Stomach (tissue), 19 donors: ENCODE measurements at places on chromosomes 4 and X. TPM values are rescaled to one million over a fixed set of nuclear protein-coding genes. Genes with fewer than 3 reads are reported as not detected.

- H3K27ac ChIP-seq, result no peak overlapping the region
- H3K4me3 ChIP-seq, result peak overlapping the region; percentile 62
- no peak for DNase-seq
- no peaks in the 10 kb centered on the region for H3K36me3 ChIP-seq
- H3K27me3 ChIP-seq, result peaks cover 14% of the 10 kb centered on the region
Observed at GRCh38 chr4:104490096-104490769, 4.5 kb downstream of the CXXC4 start.

- no peaks in the 10 kb centered on the region for H3K4me1 ChIP-seq
- H3K27me3 ChIP-seq, result no peaks in the 10 kb centered on the region
- DNase-seq, result no peak
- H3K36me3 ChIP-seq, result no peaks in the 10 kb centered on the region
Observed at GRCh38 chrX:578531-578930, 52.1 kb upstream of the SHOX start.

RAB9A gene
- total RNA-seq, result 2.6 TPM

DNA sequence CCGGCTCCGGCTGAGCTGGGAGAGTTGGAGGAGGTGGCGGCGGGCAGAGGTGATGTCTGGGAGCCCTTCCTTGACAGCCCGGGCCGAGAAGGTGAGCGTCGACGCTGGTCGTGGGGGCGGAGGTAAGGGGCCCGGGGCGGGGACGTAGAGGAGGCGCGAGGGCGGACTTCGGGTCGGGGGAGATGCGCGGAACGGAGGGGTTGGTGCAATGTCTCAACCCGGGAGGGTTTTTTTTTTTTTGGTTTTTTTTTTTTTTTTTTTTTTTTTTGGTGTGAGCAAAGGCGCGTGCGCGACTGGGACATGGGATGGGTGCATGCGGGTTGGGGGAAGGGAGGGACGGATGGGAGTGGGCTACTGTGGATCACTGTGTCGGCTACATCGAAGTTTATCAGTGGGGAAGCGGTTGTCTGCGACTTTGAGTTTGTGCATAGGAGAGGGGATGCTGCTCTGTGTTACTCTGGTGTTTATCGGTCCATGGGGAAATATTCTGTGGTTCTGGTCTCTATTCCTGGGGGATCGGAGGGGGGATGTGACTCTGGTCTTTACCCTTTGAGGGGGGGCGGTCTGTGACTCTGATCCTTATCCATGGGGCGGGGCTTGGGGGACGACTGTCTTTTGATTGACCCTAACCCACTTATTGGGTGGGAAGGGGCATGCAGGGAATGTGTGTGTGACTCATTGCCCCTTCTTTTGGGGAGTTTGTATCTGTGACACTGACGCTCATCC, 537 bp downstream of the RBM10 start:
- H3K4me3 ChIP-seq, result peak overlapping the region; percentile 73
- peaks cover 4% of the 10 kb centered on the region for H3K27me3 ChIP-seq

DNA sequence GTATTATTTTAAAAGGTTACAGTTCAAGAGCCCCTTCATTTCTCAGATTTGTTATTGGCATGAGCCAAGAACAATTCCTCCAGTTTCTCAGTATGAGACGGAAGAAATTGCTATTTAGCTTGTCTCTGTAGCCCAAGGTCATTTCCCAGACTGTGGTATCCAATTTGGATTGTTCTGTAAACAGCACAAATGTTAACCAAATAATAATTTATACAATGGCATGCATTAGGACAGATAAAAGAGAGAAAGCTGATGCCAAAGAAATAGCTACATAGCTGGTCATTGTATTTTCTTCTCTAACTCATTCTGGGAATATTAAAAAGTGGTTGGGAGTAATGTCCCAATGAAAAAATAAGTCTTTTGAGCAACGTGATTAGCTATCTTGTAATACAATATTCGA, 134.6 kb upstream of the NPY2R start:
- H3K27ac ChIP-seq, result no peak overlapping the region
- DNase-seq, result no peak
- no peaks in the 10 kb centered on the region for H3K36me3 ChIP-seq
- H3K4me1 ChIP-seq, result no peaks in the 10 kb centered on the region
- H3K27me3 ChIP-seq, result no peaks in the 10 kb centered on the region

DNA sequence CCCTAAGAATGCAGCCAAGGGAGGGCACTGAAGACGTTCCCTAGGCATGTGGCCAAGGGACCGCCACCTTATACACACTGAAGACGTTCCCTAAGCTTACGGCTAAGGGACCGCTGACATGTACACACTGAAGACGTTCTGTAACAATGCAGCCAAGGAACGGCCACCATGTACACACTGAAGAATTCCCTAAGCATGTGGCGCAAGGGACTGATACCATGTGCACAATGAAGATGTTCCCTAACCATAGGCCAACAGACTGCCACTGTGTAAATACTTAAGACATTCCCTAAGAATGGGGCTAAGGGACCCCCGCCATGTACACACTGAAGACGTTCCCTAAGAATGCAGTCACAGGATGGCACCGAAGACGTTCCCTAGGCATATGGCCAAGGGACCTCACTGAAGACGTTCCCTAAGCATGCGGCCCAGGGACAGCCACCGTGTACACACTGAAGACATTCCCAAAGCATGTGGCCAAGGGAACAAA, 36.1 kb downstream of the DHRSX start:
- H3K4me3 ChIP-seq, result no peak overlapping the region
- H3K36me3 ChIP-seq, result no peaks in the 10 kb centered on the region
- H3K27me3 ChIP-seq, result no peaks in the 10 kb centered on the region
- peaks cover 13% of the 10 kb centered on the region for H3K4me1 ChIP-seq

RHOXF2 gene
- total RNA-seq, result not detected

- DNase-seq, result no peak
- H3K27ac ChIP-seq, result no peak overlapping the region
- H3K27me3 ChIP-seq, result no peaks in the 10 kb centered on the region
- H3K4me3 ChIP-seq, result no peak overlapping the region
- no peaks in the 10 kb centered on the region for H3K36me3 ChIP-seq
- no peaks in the 10 kb centered on the region for H3K4me1 ChIP-seq
Observed at GRCh38 chr4:113677325-113677724, 84.2 kb downstream of the CAMK2D start.

- H3K27me3 ChIP-seq, result no peaks in the 10 kb centered on the region
- DNase-seq, result peak; percentile 66
- H3K27ac ChIP-seq, result peak overlapping the region; percentile 20
- H3K4me3 ChIP-seq, result no peak overlapping the region
- no peaks in the 10 kb centered on the region for H3K4me1 ChIP-seq
Observed at GRCh38 chr4:139528377-139529005, 27.5 kb downstream of the SETD7 start.

TMPRSS11D gene
- not detected for total RNA-seq

DNA sequence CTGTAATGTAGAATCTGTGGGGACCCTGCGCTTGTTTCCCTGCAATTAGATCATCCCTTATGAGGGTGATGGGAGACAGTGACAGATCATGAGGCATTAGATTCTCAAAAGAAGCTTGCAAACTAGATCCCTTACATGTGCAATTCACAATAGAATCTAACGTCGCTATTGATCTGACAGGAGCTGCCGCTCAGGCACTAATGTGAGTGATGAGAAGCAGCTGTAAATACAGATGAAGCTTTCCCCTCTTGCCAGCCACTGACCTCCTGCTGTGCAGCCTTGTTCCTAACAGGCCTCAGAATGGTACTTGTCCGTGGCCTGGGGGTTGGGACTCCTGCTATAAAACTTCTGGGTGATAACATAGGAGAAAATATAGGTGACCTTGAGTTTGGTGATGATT, 1076.8 kb downstream of the PDHA2 start:
- H3K27me3 ChIP-seq, result no peaks in the 10 kb centered on the region
- no peak overlapping the region for H3K27ac ChIP-seq
- H3K36me3 ChIP-seq, result no peaks in the 10 kb centered on the region
- H3K4me1 ChIP-seq, result no peaks in the 10 kb centered on the region
- DNase-seq, result no peak

PRRG3 gene
- 0.14 TPM for total RNA-seq

DNA sequence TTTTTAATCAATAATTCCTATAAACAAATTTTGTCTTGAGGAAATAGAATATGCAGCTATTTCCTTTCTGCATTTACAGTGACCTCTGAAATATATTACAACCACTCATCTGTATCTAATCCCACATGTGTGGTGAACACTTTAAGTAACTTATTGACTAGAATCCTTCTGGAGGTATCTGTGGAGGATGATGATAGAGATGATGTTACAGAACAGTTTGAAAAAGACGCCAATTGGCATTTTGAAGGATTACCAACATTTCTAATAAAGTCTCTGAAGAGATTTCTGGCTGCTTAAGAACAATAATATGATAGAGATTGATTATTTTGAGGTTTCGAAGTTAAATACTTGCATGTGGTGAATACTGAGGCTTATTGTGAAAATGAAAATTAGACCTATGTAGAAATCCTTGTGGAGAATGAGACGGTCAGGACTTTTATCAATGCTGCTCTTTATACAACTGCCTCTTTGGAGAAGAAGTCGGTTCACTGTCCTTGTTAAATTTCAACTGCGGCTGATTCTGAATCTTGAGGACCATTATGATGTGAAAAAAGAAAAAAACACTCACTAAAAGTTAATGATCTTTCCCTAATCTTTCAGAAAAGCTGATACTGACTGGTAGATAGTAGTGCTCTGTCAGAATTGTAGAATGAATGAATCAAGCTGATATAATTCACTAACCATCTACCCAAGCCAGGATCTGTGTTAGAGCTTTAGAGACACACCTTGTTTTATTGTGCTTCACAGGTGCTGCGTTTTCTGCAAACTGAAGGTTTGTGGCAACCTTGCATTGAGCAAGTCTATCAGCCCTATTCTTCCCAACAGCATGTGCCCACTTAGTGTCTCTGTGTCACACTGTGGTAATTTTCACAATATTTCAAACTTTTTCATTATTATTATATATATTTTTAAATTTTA, 204.7 kb downstream of the SPRY1 start:
- no peak overlapping the region for H3K27ac ChIP-seq
- no peaks in the 10 kb centered on the region for H3K36me3 ChIP-seq
- no peak for DNase-seq
- H3K4me3 ChIP-seq, result no peak overlapping the region
- H3K27me3 ChIP-seq, result no peaks in the 10 kb centered on the region

DNA sequence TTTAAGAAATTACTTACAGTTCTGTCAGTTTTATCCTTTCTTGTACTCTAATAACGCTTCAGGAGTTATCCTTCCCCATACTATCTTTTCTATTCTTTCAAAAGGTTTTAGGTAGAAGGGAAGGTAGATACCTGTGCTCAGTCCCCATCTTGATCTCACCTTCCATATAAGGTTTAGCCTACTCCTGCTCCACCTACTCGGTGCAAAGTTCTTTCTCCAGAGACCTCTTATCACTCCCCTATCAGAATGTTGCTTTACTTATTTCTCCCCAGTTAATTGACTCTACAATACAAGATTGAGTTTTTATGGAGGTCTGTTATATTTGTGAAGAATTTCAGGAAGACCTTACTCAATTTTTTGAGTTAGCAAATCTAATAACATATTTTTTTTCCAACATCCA, 33.9 kb downstream of the SPRY1 start:
- no peaks in the 10 kb centered on the region for H3K27me3 ChIP-seq
- H3K27ac ChIP-seq, result no peak overlapping the region
- H3K4me3 ChIP-seq, result no peak overlapping the region
- H3K4me1 ChIP-seq, result no peaks in the 10 kb centered on the region
- H3K36me3 ChIP-seq, result no peaks in the 10 kb centered on the region

DNA sequence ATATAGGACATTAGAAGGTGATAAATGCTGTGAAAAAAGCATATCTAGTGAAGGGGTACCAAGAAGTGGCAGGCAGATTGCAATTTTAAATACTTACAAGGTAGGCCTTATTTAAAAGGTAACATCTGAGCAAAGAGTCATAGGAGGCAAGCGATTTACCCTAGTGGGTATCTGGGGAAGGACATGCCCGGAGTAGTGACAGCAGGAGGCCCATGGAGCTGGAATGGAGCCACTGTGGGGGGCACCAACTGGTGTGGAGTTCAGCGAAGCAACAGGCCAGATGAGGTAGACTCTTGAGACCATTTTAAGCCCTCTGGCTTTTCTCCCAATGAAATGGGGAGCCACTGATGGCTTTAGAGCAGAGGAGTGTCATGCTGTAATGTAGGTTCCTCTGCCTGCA, 37.3 kb downstream of the SEC24D start:
- no peak overlapping the region for H3K4me3 ChIP-seq
- peaks cover 91% of the 10 kb centered on the region for H3K36me3 ChIP-seq

DNA sequence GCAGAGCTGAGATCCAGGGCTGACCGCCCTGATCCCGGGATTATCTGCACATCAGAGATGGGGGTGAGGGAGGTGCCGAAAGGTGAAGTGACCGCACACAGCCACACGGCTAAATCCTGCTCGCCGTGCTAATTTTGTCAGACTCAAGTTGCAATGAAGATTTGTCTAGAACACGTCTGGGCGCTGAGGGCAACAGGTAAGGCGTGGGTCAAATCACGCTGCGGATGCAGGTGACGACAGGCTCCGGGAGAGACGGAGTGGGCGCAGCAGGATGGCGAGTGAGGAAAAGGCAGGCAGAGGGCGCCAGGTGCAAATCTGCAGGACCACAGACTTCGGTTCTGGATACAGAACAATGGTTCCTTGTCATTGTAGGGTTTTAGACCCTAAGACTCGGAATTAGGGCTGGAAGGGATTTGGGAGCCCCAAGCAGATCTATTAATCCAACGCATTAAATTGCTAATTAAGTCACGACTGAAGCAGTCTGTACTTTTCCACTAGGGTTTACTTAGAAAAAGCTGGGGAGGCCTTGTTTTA, 1.9 kb upstream of the TBC1D14 start:
- H3K27me3 ChIP-seq, result no peaks in the 10 kb centered on the region
- peak overlapping the region; percentile 6 for H3K4me3 ChIP-seq
- H3K27ac ChIP-seq, result no peak overlapping the region
- no peaks in the 10 kb centered on the region for H3K36me3 ChIP-seq

ADAM29 gene
- total RNA-seq, result not detected

- no peaks in the 10 kb centered on the region for H3K36me3 ChIP-seq
- no peak overlapping the region for H3K4me3 ChIP-seq
- H3K27ac ChIP-seq, result no peak overlapping the region
- H3K27me3 ChIP-seq, result no peaks in the 10 kb centered on the region
Observed at GRCh38 chr4:182502064-182502463, 258.9 kb downstream of the TENM3 start.

CPE gene
- total RNA-seq, result 44.5 TPM

- no peaks in the 10 kb centered on the region for H3K4me1 ChIP-seq
- peak overlapping the region; percentile 99 for H3K27ac ChIP-seq
- H3K36me3 ChIP-seq, result no peaks in the 10 kb centered on the region
- no peaks in the 10 kb centered on the region for H3K27me3 ChIP-seq
- no peak for DNase-seq
Observed at GRCh38 chrX:132216283-132216682, 3.0 kb downstream of the RAP2C start.

CLDN22 gene
- not detected for total RNA-seq
